Stimulated activated CD4-positive, alpha-beta T cell treated with anti-CD3 and anti-CD28 coated beads, Interleukin-1b, Interleukin-23, amount 100 ng/mL, for 48 hours (primary cell): ENCODE measurements at places on chromosomes 7 and 10.

DNA sequence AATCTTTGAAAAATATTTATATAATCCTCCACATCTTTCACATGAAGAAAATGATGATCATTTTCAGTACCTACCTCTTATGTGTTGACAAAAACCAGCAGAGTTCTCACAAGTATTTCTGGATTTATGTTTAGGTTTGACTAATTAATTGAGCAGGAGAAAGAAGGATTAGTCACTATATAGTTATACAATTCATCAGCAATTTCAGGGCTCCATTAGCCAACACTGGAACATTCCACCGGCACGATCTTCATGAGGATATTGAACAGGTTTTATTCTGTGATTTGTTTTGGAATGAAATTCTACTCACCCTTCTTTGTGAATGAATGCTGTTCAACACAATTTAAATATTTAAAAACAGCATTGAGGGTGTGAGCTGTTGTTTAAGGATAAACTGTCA, 163.2 kb downstream of the SEM1 start:
- DNase-seq = no peak

DNA sequence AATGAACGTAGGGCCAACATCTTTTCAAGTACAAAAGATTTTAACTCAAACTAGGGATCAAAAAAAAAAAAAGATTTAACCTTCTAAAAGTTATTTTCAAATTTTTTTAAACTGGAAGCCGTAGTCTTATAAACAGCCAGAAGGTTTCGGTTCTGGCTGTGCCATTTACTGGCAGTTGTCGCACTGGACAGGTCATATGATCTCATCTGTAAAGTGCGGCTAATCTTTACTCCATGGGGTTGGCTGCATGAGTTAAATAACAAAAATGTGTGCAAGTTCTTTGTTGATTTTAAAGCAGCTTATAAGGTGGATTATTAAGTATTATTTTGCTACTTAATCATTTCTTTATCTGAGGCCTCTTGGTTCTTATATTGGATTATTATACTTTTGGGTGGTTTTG, 36.6 kb downstream of the TRUB1 start:
- DNase-seq = no peak

- DNase-seq = no peak
Measured at GRCh38 chr10:112593023-112593422, 146.0 kb downstream of the VTI1A start.

GRCh38 chr7:33612442-33612841, 292.9 kb upstream of the BMPER start:
- no peak for DNase-seq

- DNase-seq = no peak
Measured at GRCh38 chr7:110994028-110994967, 96.6 kb upstream of the LRRN3 start.

- DNase-seq = no peak
Measured at GRCh38 chr10:63430091-63430998, 35.4 kb downstream of the JMJD1C start.

GRCh38 chr10:24791084-24791726, 67.5 kb upstream of the ARHGAP21 start:
- no peak for DNase-seq

DNA sequence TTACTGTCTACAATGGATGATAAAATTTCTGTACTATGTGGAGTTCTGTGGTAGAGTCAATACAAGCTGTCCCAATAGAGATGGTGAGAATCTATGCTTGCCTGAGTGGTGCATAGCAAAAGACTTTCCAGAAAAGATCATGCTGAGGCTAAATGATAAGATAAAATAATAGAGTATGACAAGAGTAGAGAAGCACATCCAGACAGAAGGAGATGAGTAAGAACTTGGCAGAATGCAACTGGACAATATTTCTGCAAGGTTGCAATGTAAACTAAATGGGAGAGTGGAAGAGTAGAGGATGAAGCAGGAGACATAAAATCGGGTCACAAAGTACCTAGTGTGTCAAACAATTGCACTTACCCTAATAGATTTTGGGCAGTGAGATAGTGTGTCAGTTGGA, 347.6 kb downstream of the MDFIC start:
- no peak for DNase-seq

GRCh38 chr10:118115701-118116100, 69.0 kb upstream of the RAB11FIP2 start:
- no peak for DNase-seq

DNA sequence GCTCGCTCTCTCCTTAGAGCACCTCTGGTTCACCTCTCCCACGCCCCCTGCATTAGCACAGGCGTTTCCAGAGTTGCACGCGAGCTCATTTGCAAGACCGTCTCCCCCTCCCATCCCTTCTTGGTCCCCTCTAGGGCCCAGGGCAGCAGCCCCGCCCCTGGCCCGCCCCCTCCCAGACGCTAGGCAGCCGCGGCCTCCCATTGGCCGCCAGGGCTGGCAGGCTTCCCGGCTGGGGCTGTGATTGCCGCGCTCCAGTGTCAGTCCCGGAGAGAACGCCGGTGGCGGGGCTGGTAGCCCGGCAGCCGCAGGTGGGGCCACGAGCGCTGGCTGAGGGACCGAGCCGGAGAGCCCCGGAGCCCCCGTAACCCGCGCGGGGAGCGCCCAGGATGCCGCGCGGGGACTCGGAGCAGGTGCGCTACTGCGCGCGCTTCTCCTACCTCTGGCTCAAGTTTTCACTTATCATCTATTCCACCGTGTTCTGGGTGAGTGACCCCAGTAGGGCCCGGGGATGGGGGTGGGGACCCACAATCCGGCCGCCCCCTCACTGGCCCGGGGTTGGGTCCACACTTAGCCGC, at the start of gene TSPAN15:
TSS of gene TSPAN15 (plus strand) at position 257 of the 575 bp plus-strand sequence. CDS start at position 387, 130 bp downstream.
- DNase-seq = peak; percentile 79

- DNase-seq = no peak
Measured at GRCh38 chr10:4121502-4122380, 336.7 kb upstream of the KLF6 start.

- no peak for DNase-seq
Measured at GRCh38 chr7:69090936-69091335, 507.3 kb upstream of the AUTS2 start.
